ENCODE measurements at places on chromosomes 7 and 10. TPM values are rescaled to one million over a fixed set of nuclear protein-coding genes. Genes with fewer than 3 reads are reported as not detected.

DNA sequence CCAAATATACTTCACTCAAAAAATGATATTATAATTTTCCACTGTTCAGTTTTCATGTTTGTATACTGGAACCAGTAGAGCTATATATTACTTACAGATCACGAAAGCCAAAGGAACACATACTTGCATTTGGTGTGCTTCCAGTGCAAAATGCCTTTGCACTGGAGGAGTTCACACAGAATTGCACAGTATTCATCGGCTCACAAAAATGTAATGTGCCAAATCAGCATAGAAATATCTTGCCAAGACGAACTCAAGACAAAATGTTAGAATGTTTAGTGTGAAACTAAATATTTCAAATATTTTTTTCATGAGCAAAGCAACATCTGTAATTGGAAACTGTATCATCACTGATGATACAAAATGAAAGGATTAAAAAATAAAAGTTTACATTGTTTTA lies 646.2 kb upstream of the SEMA3D start:
- no peak for DNase-seq

Gene ABCB1
- 33.4 TPM for total RNA-seq

Gene NXPH1
- total RNA-seq = not detected

Gene TSPAN15
- 3.8 TPM for total RNA-seq

Data from left lobe of liver (tissue), 2 donors.